ENCODE measurements at places on chromosomes 12 and 14. TPM values are rescaled to one million over a fixed set of nuclear protein-coding genes. Genes with fewer than 3 reads are reported as not detected.

DNA sequence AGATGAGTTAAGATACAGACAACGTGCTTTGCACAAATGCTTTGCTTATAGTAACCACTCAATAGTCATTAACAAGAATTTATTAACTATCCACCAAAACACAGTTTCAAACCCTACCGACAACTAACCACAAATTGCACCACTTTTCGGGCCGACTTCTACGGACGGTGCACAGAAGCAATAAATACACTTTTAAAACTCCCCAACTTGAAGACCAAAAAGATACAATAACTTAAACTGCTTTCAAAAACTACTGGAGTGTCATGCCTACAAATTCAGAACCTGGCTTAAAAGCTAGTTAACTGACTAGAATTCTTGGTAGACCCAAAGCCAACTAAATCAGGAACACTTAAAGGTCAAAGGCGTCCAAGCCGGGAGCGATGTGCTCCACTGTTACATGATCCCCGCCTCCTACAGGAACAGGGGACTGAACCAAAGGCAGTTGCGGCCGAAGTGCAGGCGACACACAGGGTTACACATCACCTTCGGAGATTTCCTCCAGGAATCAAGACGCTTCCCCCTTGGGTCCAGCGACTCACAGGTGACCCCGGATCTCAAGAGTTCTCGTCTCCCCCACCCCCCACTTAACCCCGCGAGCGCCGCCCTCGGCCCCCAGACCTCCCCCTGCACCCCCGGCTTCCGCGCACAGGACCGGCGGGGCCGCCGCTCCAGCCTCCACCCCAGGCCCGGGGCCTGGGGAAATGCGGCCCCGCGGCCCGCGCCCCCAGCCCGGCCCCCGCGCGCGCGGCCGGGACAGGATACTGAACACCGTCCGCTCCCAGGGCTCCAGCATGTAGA is 507 bp downstream of the SPTSSA start:
- DNase-seq: peak; percentile 40

DNA sequence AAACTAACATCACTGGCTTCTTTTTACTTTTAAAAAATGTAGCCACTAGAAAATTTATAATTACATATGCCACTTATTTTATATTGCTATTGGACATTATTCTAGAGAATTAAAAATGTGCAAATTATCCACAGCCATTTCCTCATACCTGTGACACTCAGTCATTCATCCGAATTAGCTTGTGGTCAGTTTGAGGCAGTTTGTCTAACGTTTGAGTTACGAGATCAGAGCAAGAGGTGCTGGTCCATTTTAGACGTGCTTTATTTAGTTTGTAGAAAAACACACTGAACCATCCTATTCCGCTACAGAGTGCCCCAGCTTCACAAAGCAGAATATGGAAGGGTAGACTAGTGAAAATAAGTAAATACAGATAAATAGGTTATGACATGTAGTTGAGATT is 513.0 kb downstream of the NRXN3 start:
- DNase-seq: no peak

- DNase-seq: no peak
Measured at GRCh38 chr12:5213990-5214389, 170.3 kb downstream of the KCNA5 start.

DNA sequence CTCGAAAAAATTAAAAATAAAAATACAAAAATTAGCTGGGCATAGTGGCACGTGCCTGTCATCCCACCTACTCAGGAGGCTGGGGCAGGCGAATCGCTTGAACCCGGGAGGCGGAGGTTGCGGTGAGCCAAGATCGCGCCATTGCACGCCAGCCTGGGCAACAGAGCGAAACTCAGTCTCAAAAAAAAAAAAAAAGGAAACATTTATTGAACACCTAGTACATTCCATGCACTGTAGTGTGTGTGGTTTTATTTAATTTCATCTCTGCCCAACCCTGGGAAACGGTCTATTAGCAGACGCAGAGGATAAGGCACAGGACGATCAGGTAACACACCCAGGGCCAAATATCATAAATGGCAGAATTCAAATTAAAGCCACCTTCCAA is 35.8 kb upstream of the SINHCAF start:
- DNase-seq: no peak

- DNase-seq: no peak
Measured at GRCh38 chr12:131561051-131561450, 149.8 kb upstream of the SFSWAP start.

DNA sequence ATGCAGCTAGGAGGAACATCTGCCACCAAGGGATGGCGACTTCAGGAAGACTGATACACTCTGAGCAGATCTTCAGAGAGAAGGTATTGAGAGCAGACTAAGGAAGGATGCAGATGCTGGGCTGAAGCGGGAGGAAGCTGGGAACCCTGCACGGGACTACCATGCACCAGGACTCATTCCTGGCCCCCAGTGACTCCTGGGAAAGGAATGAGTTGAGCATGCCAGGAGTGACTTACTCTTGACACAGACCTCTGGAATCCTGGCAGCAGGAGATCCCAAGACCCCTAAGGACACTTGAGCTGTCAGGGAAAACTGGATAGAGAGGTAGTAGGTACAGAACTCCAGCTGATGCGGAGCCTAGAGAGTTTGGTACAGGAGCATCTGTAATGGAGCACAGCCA is 336.1 kb downstream of the RPS29 start:
- peak; percentile 32 for DNase-seq

Gene TEX52
- not detected for total RNA-seq

Gene EFS
- total RNA-seq: 9.1 TPM

Measured in foreskin keratinocyte (primary cell).